ENCODE measurements at places on chromosomes 12 and 14.

- no peak for DNase-seq
Measured at GRCh38 chr14:72559669-72560255, 334.1 kb downstream of the DPF3 start.

DNA sequence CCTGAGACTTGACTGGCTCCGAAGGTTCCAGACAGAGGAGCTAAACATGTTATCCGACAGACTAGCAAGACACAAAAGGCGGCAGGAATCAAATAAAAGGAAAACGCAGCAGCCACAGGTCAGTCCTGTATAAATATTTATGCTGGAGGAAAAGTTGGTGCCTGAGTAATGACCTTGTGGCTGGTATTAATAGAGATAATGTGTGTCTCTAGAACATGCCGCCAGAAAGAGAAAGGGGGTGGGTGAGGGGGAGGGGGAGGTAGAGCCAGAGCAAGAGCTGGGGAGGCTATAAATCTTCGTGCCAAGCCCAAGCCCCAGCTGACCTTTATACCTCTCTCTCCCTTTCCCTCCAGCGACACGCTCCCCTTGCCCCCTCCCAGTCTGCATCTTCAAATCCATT lies 590.4 kb downstream of the MED13L start:
- no peak for DNase-seq

GRCh38 chr14:52314595-52315354 lies 663 bp downstream of the PTGER2 start:
- peak; percentile 33 for DNase-seq

DNA sequence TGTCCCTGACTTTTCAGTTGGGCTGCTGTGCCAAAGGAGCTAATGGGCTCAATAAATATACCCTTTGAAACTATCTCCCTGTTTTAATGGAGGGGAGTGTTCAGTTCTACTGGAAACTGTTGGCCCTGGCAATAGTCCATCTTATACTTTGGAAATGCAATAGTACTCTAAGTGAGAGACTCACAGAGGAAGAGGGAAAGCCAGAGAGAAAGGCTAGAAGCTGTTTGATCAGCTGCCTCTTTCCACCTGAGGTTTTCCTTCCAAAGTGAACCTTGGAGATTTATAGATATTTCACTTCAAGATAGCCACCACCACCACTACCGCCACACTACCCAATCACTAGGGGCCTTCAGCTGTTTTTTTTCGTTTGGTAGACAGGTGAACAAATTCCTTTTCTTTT lies 93.6 kb upstream of the CCDC91 start:
- DNase-seq: no peak

- DNase-seq: peak; percentile 73
Measured at GRCh38 chr12:109775172-109775881, 57.9 kb downstream of the TRPV4 start.

Data from cardiac fibroblast (primary cell).